A549 treated with Mapracorat at 1 μM for 4 hours (cell line): ENCODE measurements at places on chromosomes 2 and 18. TPM values are rescaled to one million over a fixed set of nuclear protein-coding genes. Genes with fewer than 3 reads are reported as not detected.

The GYPC gene
- total RNA-seq: not detected in 5 replicates

The NHEJ1 gene
- total RNA-seq: 15.0 to 17.9 TPM (median 17.1 TPM) in 5 replicates

The FBXO48 gene
- 0.39 to 0.61 TPM (median 0.55 TPM) in 5 replicates for total RNA-seq

The ELOA2 gene
- not detected in 5 replicates for total RNA-seq

The DLGAP1 gene
- total RNA-seq: 0.03 TPM in 1 of 5 replicates, not detected in the others

The DAW1 gene
- total RNA-seq: 2.3 to 3.2 TPM (median 2.6 TPM) in 5 replicates

The OTOS gene
- total RNA-seq: not detected in 5 replicates

The SCG2 gene
- total RNA-seq: 0.98 to 1.4 TPM (median 1.1 TPM) in 5 replicates

The CYP27A1 gene
- 0.14 to 0.16 TPM (median 0.15 TPM) in 3 of 5 replicates, not detected in the others for total RNA-seq

The RAD51AP2 gene
- not detected in 5 replicates for total RNA-seq

The INO80D gene
- 1.5 to 1.9 TPM (median 1.6 TPM) in 5 replicates for total RNA-seq

The IMPA2 gene
- 61.4 to 90.5 TPM (median 86.8 TPM) in 5 replicates for total RNA-seq

The ADAM23 gene
- 8.4 to 10.2 TPM (median 9.2 TPM) in 5 replicates for total RNA-seq

The RNF138 gene
- 11.2 to 13.5 TPM (median 13.5 TPM) in 5 replicates for total RNA-seq

The CPO gene
- total RNA-seq: 0.11 to 0.13 TPM in 2 of 5 replicates, not detected in the others

The SIX2 gene
- total RNA-seq: 0.96 to 1.4 TPM (median 1.2 TPM) in 5 replicates

The CD207 gene
- not detected in 5 replicates for total RNA-seq

The FEV gene
- not detected in 5 replicates for total RNA-seq

The IL36B gene
- 0.15 to 0.34 TPM (median 0.17 TPM) in 3 of 5 replicates, not detected in the others for total RNA-seq
